ENCODE measurements at places on chromosomes 1 and 21.

DNA sequence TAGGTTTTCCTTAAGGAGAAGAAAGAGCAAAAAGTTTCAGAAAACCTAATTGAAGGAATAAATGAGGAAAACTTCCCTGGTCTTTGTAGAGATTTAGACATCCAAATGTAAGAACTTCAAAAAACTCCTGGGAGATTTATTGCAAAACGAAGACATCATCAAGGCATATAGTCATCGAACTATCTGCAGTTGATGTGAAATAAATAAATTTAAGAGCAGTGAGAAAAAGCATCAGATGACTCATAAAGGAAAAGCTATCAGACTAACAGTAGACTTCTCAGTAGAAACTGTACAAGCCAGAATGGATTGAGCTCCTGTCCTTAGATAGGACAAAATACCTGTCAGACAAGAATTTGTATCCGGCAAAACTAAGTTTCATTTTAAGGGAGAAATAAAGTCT lies 569.4 kb upstream of the ADAMTS5 start:
- no peak for DNase-seq

DNA sequence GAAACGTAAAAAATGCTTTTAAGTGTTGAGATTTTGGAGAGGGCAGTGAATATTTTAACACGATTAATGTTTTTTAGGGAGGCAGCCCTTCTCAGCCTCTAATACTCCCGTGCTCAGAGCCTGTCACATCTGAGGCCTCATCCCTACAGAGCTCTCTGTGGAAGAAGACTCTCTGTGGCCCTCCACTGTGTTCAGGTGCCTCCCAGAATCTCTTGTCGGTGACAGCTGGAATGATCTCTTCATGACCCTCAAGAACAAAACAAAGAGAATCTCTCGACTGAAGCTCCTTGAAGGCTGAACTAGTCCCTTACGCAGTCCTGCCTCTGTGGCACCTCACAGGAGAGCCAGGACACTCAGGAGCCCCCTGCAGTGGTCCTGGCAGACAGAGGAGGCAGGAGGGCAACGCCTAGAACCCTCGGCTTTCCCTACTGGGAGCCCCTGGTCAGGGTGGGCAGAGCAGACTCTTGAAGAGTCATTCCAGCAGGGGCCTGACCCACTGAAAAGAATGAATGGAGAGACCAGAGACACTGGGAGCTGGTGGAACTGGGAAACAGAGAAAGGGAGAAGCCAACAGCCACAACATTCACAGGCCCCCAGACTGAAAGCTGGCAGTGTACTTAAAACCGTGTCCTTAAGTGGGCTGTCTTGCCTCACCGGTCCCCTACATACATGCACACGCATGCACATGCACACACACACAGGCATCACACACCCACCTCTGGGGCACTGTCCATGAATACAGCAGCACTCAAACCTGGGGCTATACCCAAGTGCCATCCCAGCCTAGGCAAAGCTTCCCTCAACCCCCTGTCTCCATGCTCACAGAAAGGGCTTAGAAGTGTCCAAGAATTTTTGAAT lies 67.5 kb upstream of the ANGPTL1 start:
- no peak for DNase-seq

- no peak for DNase-seq
Observed at GRCh38 chr1:42211224-42211623, 46.7 kb upstream of the GUCA2A start.

DNA sequence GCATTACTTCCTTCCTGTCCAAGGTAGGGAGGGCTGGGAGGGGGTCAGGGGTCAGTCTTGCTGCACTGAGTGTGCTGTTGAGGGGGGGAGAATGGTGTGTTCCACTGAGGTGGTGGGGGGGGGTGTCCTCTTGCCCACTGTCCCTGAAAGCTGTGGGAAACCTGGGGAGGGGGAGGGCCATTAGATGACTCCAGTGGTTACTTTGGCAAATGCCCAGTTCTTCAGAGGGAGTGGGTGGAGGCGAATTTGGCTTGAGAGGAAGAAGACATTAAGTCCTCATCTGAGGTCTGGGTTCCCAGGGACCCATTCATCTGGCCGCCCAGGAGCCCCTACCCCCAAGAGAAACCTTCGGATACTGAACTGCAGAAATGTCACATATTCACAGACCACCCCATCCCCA lies 36.2 kb downstream of the MEF2D start:
- DNase-seq, result no peak

DNA sequence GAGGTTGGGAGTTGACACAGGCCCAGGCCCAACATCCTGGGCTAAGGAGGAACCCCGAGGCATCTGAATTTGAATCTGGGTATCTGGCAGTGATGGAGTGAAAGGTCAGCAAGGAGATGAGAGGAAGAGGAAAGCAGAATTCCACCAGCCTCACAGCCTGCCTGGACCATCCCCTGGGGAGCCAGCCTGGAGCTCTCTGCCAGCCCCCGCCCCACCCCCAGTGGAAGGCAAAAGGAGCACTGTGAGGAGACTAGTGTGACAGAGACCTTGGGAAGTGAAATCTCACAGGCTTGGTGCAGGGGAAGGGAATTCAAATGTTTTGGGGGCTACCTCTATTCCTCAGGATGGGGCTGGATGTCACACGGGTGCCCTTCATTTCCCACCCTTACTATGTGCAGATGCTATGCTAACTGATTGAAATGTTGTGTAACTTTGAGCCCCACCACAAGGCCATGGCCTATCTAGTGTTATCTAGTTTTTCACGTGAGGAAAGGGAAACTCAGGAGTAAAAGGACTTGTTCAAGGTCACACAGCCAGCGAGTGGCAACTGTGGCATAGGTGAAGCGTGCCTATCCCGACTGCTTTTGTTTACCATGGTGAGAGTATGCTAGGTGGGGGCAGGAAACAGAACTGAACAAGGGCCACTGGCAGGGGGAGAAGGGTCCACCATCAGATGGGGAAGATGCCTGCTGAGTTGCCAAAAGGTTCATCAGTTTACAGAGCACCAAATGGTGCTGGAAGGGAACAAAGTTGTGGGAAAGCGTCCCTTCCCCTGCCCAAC lies 29.8 kb downstream of the AHDC1 start:
- no peak for DNase-seq

DNA sequence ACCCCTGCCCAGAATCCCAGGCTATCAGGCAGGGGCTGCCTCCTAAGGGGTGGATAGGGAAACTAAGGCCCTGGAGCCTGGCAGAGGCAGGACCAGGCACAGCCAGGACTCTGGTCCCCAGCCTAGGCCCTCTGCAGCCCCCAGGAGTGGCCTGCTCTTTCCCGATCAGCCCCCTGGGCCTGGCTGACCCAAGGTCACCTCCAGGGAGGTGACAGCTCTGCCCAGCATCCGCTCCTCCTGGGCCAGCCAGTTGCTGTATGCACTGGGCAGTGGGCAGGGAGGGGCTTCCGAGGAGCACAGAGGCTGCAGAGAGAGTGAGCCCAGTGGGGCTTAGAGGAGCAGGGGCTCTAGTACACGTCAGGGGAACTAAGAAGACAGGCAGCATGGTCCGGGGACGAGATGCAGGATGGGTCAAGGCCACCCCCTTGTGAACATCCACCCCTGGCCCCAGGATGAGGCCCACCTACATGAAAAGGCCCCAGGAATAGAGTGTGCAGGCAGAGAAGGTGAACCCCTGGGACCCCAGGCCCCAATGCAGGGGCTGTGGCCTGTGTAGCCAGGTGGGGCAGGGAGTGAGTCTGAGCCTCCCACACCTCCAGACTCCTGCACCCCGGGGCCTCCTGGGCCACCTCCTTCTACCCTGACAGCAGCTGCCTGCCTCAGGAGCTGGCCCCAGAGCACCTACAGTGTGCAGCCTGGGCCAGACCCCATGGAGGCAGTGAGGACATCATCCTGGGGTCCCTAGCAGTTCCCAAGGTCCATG lies 32.8 kb downstream of the WNT9A start:
- DNase-seq, result no peak

- DNase-seq, result no peak
Observed at GRCh38 chr1:31535561-31535960, 40.8 kb upstream of the TINAGL1 start.

GRCh38 chr1:33436557-33437285 lies 5.8 kb upstream of the PHC2 start:
- DNase-seq, result no peak

GRCh38 chr1:37519613-37520012 lies 5.0 kb upstream of the MEAF6 start:
- no peak for DNase-seq

- DNase-seq, result no peak
Observed at GRCh38 chr21:45080639-45081414, 6.4 kb downstream of the ADARB1 start.

GRCh38 chr1:110118636-110119396 lies 6.6 kb downstream of the UBL4B start:
- DNase-seq, result no peak

- DNase-seq, result no peak
Observed at GRCh38 chr1:50645139-50645538, 221.9 kb upstream of the DMRTA2 start.

- no peak for DNase-seq
Observed at GRCh38 chr1:3386205-3387002, 68.1 kb upstream of the ARHGEF16 start.

DNA sequence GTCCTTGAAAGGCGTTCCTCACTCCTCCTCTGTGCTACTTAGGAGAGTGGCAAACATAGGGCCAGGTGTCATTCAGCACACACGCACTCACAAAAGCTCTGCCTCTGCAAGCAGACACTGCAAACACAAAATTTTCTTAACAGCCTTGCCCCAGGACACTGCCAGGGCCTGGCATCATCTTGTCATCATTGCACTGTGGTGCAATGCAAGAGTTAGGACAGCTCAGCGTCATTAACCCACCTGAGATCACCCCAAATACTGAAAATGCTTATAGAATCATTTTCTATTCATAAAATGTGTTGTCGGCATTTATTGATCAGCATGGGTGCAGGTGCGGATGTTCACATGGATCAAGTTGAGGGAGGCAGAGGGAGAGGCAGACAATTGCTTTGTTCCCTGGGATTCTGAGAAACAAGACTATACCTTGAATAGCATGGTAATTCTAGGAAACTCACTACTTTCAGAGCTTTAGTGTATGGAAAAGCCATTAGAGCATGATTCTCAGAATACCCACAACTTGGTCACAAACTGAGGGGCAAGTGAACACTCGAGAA lies 3.0 kb downstream of the ADAM30 start:
- DNase-seq, result no peak

- no peak for DNase-seq
Observed at GRCh38 chr1:110033421-110033820, 1.0 kb upstream of the STRIP1 start.

- no peak for DNase-seq
Observed at GRCh38 chr1:68358439-68358838, 91.3 kb downstream of the RPE65 start.

- DNase-seq, result no peak
Observed at GRCh38 chr1:226706684-226707083, 32.4 kb downstream of the ITPKB start.

DNA sequence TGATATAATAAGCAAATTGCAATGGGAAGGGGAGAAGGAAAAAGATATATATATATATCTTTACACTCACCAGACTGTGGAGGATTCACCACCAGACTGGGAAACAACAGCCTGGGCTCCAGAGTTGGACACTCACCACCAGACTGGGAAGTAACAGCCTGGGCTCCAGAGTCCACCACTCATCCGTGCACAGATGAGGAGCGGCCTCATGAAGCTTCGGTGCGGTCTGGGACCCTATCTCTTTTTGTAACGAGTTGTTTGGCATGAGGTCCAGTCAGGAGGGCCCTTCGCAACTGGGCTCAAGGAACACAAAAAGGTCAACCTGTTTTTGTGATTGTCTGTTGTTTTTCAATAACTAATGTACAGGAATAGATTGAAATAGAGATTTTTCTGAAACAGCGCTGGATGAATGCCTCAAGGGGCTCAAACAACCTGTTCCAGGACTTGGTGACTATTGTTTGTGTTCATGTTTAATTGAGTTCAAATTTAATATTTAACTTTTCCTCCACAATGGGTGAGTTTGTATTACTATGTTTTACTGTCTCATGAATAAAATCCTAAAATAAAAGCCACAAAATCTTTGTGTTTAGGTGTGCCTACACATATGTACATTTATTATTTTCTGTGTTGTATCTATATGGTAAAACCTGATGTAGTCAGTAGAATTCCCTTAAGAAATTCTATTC lies 40.1 kb downstream of the S100A10 start:
- DNase-seq, result no peak

GRCh38 chr1:109443476-109443875 lies 17.2 kb upstream of the PSMA5 start:
- no peak for DNase-seq

DNA sequence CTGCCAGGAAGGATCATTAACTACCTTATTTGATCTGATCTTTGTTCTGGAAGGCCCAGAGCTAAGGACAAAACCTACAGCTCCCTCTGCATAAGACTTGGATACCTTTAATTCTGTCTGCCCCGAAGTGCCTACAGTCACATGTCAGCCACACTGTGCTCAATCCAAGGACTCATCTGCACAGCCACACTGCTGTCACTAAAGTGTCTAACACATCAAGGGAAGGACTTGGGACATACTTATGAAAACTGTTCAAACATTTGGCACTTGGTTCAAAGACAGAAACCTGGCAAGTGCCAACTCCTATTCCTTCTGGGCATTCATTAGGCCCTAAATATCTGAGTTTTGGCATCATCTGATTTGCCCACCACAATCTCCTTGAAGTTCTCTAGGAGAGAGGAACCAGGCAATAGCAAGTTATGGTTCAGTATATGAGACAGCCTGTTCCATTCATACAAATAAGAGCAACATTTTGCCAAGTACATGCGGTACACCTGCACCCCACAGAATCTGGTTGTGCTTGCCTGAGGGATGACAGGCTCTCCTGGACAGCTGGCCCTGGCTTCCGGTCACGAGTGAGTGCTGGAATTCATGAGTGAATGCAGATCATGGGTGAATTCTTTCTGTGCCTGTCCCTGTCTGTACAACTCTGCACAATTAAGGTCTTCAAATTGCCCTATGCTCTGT lies 105.9 kb downstream of the KCNK1 start:
- DNase-seq, result no peak

DNA sequence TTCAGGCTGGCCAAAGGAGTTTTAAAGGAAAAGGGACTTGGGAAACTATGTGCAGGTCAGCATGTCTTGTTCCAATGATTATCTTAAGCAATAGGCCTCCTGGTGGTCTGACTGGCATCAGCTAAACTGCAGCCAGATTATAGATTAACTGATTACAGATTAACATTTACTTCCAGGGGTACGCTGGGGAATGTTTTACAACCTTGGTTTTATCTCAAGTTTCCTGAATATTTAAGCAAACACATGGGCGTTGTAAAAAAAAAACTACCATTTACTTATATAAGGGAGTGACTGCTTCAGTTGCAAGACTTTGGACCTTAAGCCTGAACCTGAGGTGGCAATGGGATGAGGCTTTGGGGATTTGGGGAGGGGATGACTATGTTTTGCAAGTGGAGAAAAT lies 600.6 kb upstream of the B3GALT2 start:
- no peak for DNase-seq

DNA sequence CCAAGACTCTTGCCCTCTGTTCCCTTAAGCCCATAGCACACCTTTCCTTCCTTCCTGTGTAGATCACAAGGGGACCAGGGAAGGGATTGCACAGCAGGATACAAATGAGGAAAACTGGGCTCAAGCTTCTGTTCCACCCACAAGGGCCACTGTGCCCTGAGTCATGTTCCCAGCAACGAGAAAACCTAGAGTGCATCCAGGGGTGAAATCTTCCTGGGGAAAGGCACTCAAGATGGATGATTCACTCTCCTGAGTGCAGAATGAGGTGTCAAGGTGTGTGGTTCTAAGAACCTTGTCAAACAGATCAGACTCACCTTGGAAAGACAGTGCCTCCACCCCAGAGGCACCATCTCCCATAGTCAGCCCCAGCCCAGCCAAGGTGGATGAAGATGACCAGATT lies 40.7 kb upstream of the EYA3 start:
- no peak for DNase-seq
